ENCODE measurements at places on chromosomes 3 and 15.
A peak's percentile ranks its signal among the peaks of the same experiment; 100 is the strongest.

GRCh38 chr3:175983379-175983778 is 1124.2 kb downstream of the NAALADL2 start:
- DNase-seq: no peak

DNA sequence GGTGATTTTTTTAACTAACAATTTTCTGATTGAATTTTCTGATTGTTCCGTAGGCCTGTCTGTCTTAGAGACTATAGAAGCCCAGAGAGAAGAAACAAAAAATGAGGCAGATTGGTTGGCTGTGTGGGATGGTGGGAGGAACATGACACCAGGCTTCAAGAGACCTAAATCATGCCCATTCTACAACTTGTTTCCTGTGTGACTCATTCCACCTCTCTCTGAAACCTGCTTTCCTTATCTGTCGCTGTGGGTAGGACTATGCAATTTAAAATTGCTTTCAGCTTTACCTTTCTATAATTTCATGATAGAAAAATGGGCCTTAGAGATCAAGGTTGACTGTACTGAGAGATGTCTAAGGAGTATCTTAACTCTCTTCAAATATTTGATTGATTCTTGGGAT is 44.5 kb downstream of the OXNAD1 start:
- peak; percentile 48 for DNase-seq

DNA sequence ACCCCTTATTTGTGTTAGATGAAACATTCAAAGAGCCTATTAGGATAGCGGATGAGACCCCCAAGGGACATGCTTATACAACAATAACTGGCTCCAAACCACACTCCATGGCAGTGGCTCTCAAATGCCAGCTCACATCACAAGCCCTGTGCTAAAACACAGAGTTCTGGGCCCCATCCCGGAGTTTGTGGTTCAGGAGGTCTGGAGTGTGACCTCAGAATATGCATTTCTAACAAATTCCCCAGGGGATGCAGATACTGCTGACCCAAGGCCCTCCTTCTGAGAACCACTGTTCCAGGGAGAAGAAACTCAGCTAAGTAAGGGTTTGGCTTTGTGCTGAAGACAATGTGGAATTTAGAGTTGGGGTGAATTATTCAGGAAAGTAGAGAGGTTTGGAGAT is 3.6 kb downstream of the CCRL2 start:
- DNase-seq: no peak

GRCh38 chr3:51941463-51941797 is 274 bp downstream of the RRP9 start:
- no peak for DNase-seq

DNA sequence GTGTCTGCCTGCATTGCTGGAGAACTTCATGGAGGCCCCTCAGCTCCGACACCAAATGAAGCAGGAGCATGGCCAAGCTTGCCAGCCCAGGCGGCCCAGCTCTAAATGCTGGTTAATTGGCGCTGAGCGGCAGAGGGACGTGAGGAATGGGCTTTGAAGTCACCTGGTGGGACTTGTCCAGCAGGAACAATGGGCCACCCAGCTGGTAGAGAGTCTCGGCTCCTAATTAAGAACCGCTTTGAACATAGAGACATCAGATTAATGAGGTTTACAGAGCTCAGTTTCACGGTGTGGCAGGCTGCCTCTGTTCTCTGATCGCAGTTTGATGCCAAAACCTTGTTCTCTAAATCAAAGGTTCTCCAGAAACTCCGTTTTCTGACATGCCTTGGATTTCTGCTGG is 77.5 kb upstream of the LINGO1 start:
- DNase-seq: no peak

GRCh38 chr3:51739110-51739509 is 32.2 kb downstream of the GRM2 start:
- no peak for DNase-seq

- DNase-seq: no peak
Measured at GRCh38 chr3:14289590-14290461, 111.2 kb downstream of the LSM3 start.

- DNase-seq: no peak
Measured at GRCh38 chr15:88125576-88125975, 131.0 kb downstream of the NTRK3 start.

- no peak for DNase-seq
Measured at GRCh38 chr3:12994357-12994606, 78.9 kb downstream of the IQSEC1 start.

- no peak for DNase-seq
Measured at GRCh38 chr3:97656638-97657037, 107.9 kb upstream of the ARL6 start.

DNA sequence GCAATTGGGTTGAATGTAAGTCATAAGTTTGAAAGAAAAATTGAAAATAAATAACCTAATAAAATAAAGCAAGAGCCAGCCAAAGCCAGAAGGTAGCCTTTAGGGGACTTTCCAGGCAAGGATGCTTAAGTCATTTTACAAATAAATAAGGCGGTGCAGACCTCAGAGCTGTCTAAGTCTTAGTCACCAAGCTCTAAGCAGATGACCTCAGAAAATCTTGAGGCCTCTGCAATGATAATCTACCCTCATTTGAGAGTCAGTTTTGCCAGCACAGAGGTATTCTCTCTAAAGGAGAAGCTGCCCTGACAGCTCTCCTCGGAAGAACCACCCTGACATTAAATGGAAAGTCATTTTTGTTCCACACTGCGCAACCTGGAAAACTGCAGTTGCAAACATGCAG is 113.9 kb downstream of the OXNAD1 start:
- DNase-seq: no peak

DNA sequence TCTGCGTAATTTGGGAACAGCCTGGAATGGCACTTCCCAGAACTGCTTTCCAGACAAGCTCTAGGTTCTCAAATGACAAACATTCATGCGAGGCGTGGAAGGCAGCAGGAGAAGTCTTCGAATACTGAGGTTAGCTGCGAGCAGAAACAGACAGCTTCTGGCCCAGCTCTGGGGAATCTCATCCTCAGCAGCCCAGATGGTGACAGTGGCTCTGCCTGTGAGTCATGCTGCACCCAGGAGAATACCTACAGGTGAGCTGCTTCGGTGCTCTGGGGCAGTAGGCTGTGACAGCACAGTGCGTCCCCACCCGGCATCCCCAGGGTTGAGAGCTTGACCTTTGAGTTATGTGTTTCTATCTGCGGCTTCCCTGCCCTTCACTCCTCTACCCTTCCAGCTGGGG is 258.6 kb downstream of the KLF13 start:
- no peak for DNase-seq

- no peak for DNase-seq
Measured at GRCh38 chr15:69804786-69805185, 292.9 kb downstream of the TLE3 start.

- DNase-seq: no peak
Measured at GRCh38 chr15:67784090-67784781, 41.1 kb upstream of the SKOR1 start.

- no peak for DNase-seq
Measured at GRCh38 chr3:146163584-146163983, 2.6 kb upstream of the PLOD2 start.

DNA sequence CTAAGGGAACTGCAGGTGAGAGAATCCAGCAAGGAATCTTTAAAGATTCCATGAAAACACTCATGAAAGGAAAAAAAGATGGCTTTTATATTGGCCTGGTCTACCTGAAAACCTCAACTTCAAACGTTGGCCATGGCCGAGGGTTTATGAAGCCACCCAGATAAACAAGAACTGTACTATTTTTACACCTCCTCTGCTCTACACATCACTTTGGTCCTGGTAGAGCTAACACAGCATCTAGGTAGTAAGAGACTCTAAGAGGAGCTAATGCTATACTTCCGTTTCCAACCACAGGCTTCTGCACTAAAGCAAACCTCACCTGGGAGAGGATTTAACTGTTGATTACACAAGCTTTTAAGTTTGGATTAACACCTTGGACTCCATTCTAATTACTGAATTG is 466.2 kb downstream of the FGF12 start:
- DNase-seq: no peak

GRCh38 chr3:170753421-170754310 is 116.3 kb downstream of the RPL22L1 start:
- no peak for DNase-seq

DNA sequence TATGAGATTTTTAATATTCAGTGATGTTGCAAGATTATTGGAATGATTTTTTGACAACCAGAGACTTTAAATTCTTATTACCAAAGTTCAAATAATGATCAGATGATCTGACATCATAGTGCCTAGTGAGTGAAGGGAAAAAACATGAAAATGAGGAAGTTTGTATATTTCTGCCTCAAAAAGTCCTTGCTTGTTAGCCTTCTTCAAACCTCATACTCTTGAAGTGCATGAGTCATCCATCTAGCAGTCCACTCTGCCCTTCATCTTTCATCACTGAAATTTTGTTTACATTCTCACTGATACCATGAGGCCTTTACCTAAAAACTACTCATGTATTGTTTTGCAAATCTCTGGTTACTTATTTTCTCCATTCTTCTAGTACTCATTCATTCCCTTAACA is 23.9 kb upstream of the OR5H6 start:
- DNase-seq: no peak

- peak; percentile 61 for DNase-seq
Measured at GRCh38 chr15:88894819-88895767, at the start of gene HAPLN3. HAPLN3 (minus strand) TSS chr15:88895544; CDS start chr15:88887298, 8,246 bp downstream.

Measured in activated CD4-positive, alpha-beta T cell treated with anti-CD3 and anti-CD28 coated beads, Interleukin-2, amount 50 U/mL, for 4 hours (primary cell).